Hematopoietic multipotent progenitor cell treated with erythropoietin and hydrocortisone succinate and interleukin-3 and kit ligand, for 15 days (in vitro differentiated cells): ENCODE measurements at places on chromosomes 6 and 20.

GRCh38 chr6:17877196-17877894 lies 110.1 kb downstream of the KIF13A start:
- no peak for DNase-seq

DNA sequence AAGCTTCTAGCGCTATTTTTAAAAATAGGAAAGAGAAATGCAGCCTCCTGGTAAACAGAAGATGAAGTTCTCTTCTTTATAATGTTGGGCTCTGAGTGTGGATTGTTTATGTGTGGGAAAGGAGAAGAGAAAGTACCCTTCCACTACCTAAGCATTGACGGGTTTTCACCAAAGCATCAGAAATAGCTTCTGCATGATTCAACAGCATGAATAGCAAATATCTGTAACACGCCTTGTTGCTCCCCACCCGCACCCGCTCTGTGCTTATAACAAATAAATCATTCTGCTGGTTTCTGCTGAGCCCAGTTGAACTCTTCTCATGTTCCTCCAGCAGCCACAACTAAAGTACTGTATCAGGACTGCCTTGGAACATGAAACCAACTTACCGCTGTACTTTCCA lies 20.7 kb downstream of the TXLNB start:
- no peak for DNase-seq

DNA sequence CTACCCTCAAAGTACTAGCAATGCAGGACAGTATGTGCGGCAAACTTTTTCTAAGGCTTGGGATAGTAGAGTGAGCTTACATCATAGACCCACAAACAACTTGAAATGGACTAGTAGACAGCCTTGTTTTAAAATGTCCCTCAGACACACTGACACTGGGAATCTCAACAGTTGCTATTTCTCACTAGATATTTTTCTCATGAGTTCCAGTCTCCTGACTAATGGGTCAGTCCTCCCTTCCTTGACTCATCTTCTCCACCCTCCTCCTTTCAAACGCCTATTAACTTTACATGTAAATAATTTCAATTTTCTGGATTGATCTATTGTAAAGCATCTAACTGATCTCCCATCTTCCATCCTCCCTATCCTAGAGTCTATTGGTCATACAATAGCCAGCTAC lies 308.3 kb upstream of the PREP start:
- DNase-seq, result no peak

GRCh38 chr6:151850479-151851003 lies 43.1 kb downstream of the ESR1 start:
- DNase-seq, result no peak

GRCh38 chr20:17998446-17998845 lies 29.6 kb downstream of the MGME1 start:
- no peak for DNase-seq

DNA sequence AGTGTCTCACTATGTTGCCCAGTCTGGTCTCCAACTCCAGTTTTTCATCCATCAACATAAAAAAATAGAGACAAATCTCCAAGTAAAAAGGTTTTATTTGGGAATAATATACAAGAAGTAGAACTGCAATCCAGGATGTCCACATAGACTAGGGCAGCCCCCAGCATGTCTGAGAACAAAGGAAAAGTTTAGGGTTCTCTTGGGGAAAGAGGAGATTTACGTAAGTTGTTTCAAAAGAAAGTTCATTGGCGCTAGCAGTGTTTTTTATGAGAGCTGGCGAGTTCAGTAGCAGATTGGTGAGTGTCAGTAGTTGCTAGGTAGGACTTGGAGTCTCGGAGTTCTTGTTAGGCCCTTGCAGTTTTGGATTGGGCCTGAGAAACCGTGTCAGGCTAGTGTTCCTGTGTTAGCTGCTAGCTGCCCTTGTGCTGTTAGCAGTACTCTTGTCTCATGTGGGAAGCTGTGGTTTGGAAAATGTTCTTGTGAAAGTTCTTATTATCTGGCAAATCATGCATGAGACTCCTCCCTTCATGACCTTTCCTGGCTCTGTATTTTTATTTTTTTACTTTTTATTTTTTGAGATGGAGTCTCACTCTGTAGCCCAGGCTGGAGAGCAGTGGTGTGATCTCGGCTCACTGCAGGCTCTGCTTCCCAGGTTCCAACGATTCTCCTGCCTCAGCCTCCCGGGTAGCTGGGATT lies 24.7 kb downstream of the TTLL9 start:
- no peak for DNase-seq

- no peak for DNase-seq
Measured at GRCh38 chr20:38125157-38126056, 39.7 kb downstream of the TGM2 start.

GRCh38 chr6:97203343-97203742 lies 79.7 kb downstream of the MMS22L start:
- DNase-seq, result no peak

DNA sequence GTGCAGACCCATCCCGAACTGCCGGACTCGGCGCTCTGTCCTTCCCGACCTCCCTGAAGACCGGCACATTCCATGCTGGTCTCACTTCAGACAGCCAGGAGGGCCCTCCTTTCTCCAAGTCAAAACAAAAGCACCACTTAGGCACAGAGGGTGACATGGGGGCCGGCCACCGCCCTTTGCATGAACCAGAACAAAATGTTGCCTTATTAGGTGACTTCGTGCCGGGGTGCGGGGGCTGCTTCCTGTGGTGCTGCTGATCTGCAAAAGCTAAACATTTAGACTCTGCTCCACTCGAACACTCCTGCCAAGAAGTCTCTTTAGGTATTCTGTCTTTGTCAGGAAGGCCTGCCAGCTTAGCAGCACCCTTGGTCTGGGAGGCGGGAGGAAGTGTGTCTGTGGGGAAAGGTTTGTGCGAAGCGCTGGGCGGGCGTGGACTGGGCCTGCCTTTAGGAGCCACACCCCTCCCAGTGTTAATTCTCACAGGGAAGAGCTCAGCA lies 133.8 kb downstream of the SMOC2 start:
- DNase-seq, result no peak

DNA sequence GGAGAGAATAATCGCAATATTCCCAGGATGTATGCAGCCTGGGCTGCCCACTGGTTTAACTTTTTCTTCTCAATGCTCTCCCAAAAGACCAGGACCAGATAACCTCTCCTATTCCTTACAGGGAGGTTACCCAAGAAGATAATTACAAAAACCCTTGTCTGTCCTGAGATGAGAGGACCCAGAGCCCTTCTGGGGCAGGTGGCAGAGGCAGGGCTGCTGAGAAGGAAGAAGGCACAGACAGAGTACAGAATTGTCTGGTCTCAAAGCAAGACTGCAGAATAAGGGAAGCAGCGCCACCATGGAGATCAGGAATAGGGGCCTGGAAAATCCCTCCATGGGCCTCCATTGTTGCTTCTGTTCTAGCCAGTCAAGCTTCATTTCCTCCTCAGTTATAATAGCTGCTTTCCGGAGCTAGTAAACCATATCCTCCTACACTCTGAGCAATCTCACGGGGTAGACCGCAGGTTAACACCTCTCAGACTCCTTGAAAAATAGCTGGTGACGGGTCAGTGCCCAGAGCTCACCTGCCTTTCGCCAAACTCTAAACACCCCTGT lies 463 bp upstream of the HLA-DMB start:
- no peak for DNase-seq

DNA sequence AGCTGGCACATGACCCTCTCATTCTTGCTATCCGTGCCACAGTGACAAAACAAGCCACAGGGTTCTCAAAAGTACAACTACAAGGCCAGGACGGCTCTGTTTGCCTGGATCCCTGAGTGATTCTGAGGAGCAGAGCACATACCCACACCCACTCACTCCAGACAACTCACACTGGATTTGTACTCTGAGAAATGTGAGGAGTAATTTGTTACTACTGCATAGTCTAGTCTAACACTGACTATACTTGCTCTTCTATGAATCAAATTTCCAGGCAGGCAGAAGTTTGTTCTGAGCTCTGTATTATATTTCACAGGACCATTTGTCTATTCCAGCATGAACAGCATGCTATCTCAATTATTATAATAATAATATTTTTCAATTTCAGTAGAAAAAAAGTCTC lies 26.7 kb upstream of the SPTLC3 start:
- no peak for DNase-seq

GRCh38 chr6:154427446-154427845 lies 70.8 kb upstream of the IPCEF1 start:
- DNase-seq, result no peak
